Natural killer cell (primary cell): ENCODE measurements at places on chromosomes 6 and 20.

GRCh38 chr6:157162766-157163433 lies 160.4 kb downstream of the TMEM242 start:
- H3K27ac ChIP-seq: no peak overlapping the region
- H3K4me1 ChIP-seq: no peaks in the 10 kb centered on the region
- H3K4me3 ChIP-seq: no peak overlapping the region
- H3K27me3 ChIP-seq: no peaks in the 10 kb centered on the region

GRCh38 chr6:129759796-129760605 lies 50.0 kb upstream of the ARHGAP18 start:
- no peaks in the 10 kb centered on the region for H3K4me1 ChIP-seq
- no peak overlapping the region for H3K27ac ChIP-seq
- DNase-seq: no peak
- peaks cover 3% of the 10 kb centered on the region for H3K27me3 ChIP-seq
- H3K36me3 ChIP-seq: no peaks in the 10 kb centered on the region

GRCh38 chr6:130676077-130676772 lies 151.0 kb upstream of the SMLR1 start:
- H3K4me1 ChIP-seq: no peaks in the 10 kb centered on the region
- no peak for DNase-seq
- H3K36me3 ChIP-seq: no peaks in the 10 kb centered on the region
- no peak overlapping the region for H3K4me3 ChIP-seq

DNA sequence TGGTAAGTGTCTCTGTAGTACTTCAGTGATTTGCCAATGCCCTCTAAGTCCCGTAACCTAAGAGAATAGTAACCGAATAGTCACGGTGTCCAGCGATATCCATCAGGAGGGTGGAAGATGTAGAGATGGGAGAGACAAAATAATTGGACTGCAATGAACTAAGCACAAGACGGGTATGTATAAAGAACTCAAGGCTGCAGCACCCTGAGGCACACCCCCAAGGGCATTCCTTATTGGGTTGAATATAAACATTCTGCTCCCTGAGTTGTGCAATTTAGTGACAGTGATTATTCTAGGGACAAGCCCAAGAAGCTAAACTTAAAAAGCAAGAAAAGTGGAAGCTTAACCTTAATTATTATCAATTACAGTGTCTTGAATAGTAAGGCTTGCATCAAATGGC lies 14.6 kb downstream of the DST start:
- H3K27me3 ChIP-seq: no peaks in the 10 kb centered on the region
- H3K36me3 ChIP-seq: no peaks in the 10 kb centered on the region
- no peak overlapping the region for H3K27ac ChIP-seq
- DNase-seq: no peak
- H3K4me1 ChIP-seq: no peaks in the 10 kb centered on the region

DNA sequence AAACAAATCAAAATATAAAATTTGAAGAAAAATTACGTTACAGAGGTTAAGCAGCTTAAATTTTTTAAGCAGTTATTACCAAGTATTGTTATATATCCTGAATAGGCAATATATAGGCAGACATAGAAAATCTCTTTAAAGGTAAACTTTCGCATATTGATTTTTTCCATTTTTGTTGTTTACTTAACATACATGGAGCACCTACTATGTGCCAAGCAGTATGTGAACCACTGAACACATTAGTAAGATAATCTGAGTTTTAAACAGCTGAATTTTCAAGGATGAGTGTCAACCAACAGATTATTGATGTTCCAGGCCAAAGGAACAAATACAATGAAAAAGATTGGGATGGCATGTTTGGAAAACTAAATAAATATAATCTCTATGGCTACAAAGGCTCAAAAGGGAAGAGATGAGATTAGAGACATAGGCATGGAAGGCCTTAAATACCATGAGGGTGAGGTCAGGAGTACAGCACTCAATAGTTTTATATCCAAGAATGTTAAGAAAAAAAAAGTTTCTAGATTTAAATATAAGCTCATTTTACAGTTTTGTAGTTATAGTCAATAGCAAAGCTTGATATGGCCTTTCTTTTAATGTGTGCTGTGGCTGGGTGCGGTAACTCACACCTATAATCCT lies 277.5 kb downstream of the PTPRK start:
- no peaks in the 10 kb centered on the region for H3K27me3 ChIP-seq
- DNase-seq: no peak
- no peak overlapping the region for H3K27ac ChIP-seq
- no peaks in the 10 kb centered on the region for H3K4me1 ChIP-seq

- DNase-seq: no peak
- no peaks in the 10 kb centered on the region for H3K36me3 ChIP-seq
- no peaks in the 10 kb centered on the region for H3K4me1 ChIP-seq
Observed at GRCh38 chr6:95091823-95092436, 485.4 kb upstream of the MANEA start.

DNA sequence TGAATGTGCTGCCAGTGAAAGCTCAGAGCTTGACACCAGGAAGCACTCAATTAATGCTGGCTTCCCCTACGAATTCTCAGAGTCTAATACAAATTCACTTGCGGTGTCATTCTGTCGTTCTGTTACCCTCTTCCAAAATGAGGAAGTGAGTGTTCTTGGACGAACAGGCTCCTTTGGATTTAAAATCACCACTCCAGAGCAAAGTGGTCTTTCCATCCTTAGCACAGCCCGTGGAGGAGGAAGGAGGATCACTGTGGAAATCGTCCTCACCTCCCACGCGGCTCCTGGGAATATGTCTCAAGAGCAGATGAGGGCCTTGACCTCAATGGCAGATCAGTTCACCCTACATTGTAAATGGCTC lies 41.7 kb downstream of the RIOK1 start:
- no peak for DNase-seq
- no peaks in the 10 kb centered on the region for H3K4me1 ChIP-seq
- H3K4me3 ChIP-seq: no peak overlapping the region

DNA sequence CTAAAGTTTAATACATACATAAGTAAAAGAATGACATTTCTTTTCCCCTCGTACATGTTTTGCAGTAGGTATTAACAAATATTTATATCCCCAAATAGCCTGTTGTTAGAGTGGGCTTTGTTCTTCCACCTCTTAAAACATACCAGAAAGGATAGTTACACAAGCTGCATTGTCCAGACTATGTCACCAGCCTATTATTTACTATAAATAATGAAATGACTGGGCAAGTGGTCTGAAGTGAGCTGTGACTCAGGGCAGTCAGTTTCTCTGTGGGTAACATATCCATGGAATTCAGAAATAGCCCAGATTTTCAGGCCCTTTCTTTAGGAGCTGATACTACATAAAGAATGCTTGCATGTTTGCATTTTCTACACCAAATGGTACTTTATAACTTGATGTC lies 60.1 kb downstream of the FUT9 start:
- H3K27ac ChIP-seq: no peak overlapping the region
- no peaks in the 10 kb centered on the region for H3K27me3 ChIP-seq
- H3K4me3 ChIP-seq: no peak overlapping the region
- no peaks in the 10 kb centered on the region for H3K36me3 ChIP-seq
- no peaks in the 10 kb centered on the region for H3K4me1 ChIP-seq
- no peak for DNase-seq

DNA sequence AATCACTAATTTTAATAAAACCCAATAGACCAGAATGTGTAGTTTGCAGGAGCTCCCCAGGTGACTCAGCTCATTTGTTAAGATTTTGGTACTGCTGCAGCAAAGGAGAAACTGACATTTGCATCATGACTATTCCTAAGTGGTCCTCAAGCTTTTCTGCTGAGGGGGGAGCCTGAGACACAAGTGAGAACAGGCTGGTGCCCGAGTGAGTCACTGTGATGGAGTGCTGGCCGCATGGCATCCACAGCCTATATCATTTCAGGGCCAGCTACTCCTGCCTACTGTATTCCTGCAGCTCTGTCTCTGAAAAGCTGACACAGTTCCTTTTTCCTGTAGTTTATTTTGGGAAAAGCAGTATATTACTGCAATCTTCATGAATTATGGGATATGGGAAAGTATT lies 113.7 kb upstream of the ENPP5 start:
- DNase-seq: no peak
- H3K27me3 ChIP-seq: no peaks in the 10 kb centered on the region
- H3K4me1 ChIP-seq: no peaks in the 10 kb centered on the region
- no peak overlapping the region for H3K27ac ChIP-seq
- H3K4me3 ChIP-seq: no peak overlapping the region

DNA sequence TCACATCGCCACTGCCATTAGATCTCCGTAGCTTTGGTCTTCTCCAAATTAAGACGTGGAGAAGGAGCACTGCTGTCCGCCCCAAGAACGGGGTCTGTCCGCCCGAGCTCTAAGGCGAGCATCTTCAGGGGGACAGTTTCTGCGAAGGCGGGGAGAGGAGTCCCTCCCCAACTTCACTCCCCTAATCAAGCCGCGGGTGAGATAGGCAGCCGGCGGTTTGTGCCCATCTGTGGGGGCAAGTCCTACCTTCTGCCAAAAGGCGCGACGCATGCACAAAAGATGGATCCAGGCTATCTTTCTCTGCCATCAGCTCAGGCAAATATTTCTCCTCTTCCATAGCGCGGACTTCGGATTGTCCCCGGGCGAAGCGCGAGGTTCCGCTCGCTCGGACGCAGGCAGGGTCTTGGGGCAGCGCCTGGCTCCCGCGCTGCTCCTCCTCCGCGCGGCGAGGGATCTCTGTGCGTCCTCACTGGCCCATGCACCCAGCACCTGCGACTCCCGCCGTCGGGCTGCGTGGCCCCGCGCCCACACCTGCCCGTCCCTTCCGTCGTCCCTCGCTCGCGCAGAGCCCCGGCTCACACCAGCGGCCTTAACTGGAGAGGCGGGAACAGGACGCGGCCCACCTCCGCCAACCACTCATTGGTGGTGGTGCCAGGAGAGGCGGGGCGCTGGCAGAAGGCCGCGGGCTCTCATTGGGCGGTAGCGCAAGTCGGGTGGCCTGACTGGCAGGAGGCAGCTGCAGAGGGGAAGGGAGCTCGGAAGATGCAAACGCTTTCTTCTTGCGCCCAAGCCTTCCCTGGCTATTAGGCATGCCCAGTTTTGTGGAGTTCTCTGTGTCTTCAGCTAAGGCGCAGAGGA lies at the start of gene KHDRBS2:
Gene KHDRBS2, minus strand, starts transcription at position 614 of the 858 bp plus-strand sequence.
- H3K27me3 ChIP-seq: no peaks in the 10 kb centered on the region
- H3K27ac ChIP-seq: no peak within 1 kb of the TSS
- peak within 1 kb of the TSS; percentile 58 for H3K4me3 ChIP-seq
- DNase-seq: peak; percentile 3
- H3K4me1 ChIP-seq: peaks cover 8% of the 10 kb centered on the region

GRCh38 chr6:38493931-38494547 lies 145.7 kb downstream of the BTBD9 start:
- H3K4me1 ChIP-seq: peaks cover 11% of the 10 kb centered on the region
- H3K36me3 ChIP-seq: no peaks in the 10 kb centered on the region
- peak; percentile 71 for DNase-seq
- H3K27me3 ChIP-seq: no peaks in the 10 kb centered on the region

GRCh38 chr20:63036291-63036690 lies 29.5 kb upstream of the BHLHE23 start:
- no peak overlapping the region for H3K27ac ChIP-seq
- H3K4me1 ChIP-seq: peaks cover 10% of the 10 kb centered on the region
- H3K4me3 ChIP-seq: no peak overlapping the region
- H3K27me3 ChIP-seq: peaks cover 13% of the 10 kb centered on the region
- H3K36me3 ChIP-seq: no peaks in the 10 kb centered on the region

GRCh38 chr20:20503777-20504530 lies 136.1 kb downstream of the INSM1 start:
- no peak for DNase-seq
- no peaks in the 10 kb centered on the region for H3K4me1 ChIP-seq
- peaks cover 44% of the 10 kb centered on the region for H3K36me3 ChIP-seq
- no peaks in the 10 kb centered on the region for H3K27me3 ChIP-seq
- H3K4me3 ChIP-seq: no peak overlapping the region
- H3K27ac ChIP-seq: no peak overlapping the region

DNA sequence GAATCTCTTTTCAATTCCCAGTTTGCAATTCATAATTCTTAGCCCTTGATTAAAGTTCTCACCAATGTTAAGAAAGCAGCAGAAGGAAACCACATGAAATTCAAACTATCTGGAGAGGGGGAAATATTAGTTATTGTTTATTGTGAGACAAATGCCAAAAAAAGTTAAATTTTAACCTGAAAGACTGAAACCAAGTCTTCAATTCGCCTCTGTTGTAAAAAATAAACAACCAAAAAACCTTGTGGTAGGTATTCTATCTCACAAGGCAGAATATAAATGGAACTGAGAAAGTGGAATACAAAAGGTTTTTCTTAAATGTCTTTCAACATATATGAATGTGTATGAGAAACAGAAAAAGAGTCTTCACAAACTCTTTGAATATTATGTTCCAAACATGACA lies 24.8 kb downstream of the TMX4 start:
- H3K4me1 ChIP-seq: no peaks in the 10 kb centered on the region
- no peaks in the 10 kb centered on the region for H3K27me3 ChIP-seq
- H3K4me3 ChIP-seq: no peak overlapping the region
- peaks cover 76% of the 10 kb centered on the region for H3K36me3 ChIP-seq

DNA sequence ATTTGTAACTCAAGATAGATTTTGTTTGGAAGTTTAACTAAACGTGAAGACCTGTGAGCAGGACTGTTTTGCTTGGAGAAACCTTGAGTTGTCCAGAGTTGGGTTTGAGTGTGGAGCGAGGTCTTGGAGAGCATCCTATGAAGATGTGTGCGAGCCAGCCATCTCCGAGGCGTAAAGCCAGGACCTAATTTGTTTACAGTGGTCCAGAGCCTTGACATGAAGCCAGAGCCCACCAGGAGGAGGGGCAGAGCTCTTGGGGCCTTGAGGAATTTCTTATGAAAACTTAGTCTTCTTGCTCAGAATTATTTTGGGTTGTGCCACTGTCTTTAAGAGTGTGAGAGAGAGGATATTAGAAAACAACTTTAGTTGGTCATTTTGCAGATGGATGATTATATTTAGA lies 6.3 kb downstream of the CHMP4B start:
- H3K27ac ChIP-seq: no peak overlapping the region
- H3K27me3 ChIP-seq: no peaks in the 10 kb centered on the region
- no peak for DNase-seq
- H3K4me3 ChIP-seq: no peak overlapping the region
- peaks cover 6% of the 10 kb centered on the region for H3K36me3 ChIP-seq

GRCh38 chr6:48378884-48379407 lies 267.9 kb upstream of the PTCHD4 start:
- H3K36me3 ChIP-seq: no peaks in the 10 kb centered on the region
- H3K27me3 ChIP-seq: no peaks in the 10 kb centered on the region
- no peak overlapping the region for H3K27ac ChIP-seq
- no peaks in the 10 kb centered on the region for H3K4me1 ChIP-seq

- peaks cover 3% of the 10 kb centered on the region for H3K27me3 ChIP-seq
- H3K4me1 ChIP-seq: peaks cover 14% of the 10 kb centered on the region
- H3K27ac ChIP-seq: peak overlapping the region; percentile 41
- DNase-seq: no peak
Observed at GRCh38 chr20:1802385-1803060, 92.7 kb upstream of the SIRPA start.

- H3K27me3 ChIP-seq: no peaks in the 10 kb centered on the region
- H3K4me3 ChIP-seq: no peak overlapping the region
- no peaks in the 10 kb centered on the region for H3K36me3 ChIP-seq
- DNase-seq: no peak
- peaks cover 1% of the 10 kb centered on the region for H3K4me1 ChIP-seq
- H3K27ac ChIP-seq: no peak overlapping the region
Observed at GRCh38 chr6:134431421-134431859, 113.5 kb upstream of the SGK1 start.

GRCh38 chr6:6663421-6664135 lies 75.1 kb downstream of the LY86 start:
- no peak overlapping the region for H3K27ac ChIP-seq
- no peak for DNase-seq
- no peaks in the 10 kb centered on the region for H3K36me3 ChIP-seq
- H3K4me3 ChIP-seq: no peak overlapping the region
- peaks cover 20% of the 10 kb centered on the region for H3K4me1 ChIP-seq
- no peaks in the 10 kb centered on the region for H3K27me3 ChIP-seq
